Kidney tubule cell (primary cell): ENCODE measurements at places on chromosomes 2 and 18.

GRCh38 chr18:63073481-63073880 lies 246.1 kb downstream of the BCL2 start:
- peak; percentile 33 for DNase-seq

DNA sequence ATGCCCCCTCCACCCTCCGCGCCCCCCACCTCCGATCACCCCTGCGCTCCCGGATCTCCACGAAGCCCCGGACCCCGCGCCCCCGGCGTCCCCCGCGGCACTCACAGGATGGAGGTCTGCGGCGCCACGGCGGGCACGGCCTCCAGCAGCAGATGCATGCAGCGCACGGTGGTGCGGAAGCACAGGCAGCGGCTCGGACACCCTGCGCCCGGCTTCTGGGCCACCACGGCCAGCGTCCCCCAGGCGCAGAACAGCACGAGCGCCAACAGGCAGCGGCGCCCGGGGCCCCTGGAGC lies 217 bp downstream of the PXDN start:
- DNase-seq, result no peak

DNA sequence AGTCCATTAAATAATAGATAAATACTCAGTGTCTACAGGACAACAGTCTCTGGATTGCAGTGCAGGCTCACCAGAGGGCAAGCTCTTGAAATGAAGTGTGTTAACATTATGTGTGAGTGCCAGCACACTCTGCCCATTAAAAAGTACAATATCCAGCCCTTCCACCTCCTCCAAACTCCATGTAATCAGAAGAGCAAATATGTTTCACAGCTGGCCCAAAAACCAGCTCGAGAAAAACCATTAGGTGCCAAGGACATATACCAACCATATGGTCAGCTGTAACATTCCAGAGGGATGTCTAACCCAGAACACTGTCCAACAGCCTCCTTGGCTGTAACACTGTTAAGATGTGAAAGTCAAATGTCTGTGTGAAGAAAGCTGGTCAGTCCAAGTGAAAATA lies 112.2 kb downstream of the ZNF385B start:
- DNase-seq, result peak; percentile 11

DNA sequence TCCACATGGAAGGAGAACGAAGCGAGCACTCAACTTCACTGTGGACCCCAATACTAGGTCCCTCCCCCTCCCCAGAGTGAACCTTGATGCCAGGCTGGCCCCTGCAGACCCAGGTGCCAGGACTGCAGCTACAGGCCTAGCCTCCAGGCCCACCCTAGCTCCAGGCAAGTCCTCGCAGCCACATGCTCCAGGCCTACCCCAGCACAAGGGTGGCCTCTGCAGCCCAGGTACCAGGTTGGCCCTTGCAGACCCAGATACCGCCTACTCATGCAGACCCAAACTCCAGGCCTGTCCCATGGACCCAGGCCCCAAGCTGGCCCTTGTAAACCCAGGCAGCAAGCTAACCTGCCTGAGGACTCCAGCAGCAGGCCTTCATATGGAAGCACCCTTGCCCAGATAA lies 44.2 kb downstream of the KCNG2 start:
- DNase-seq, result no peak

DNA sequence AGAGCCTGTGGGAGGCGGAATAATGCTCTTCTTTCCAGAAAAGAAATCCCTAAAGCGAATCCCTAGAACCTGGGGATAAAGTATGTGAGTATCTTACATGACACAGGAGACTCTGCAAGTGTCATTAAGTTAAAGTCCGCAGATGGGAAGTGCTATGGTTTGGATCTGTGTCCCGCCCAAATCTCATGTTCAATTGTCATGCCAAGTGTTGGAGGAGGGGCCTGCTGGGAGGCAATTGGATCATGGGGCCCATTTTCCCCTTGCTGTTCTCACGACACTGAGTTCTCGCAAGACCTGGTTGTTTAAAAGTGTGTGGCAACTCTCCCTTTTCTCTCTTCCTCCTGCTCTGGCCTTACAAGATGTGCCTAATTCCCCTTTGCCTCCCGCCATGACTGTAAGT lies 207.8 kb downstream of the MYT1L start:
- DNase-seq, result no peak

DNA sequence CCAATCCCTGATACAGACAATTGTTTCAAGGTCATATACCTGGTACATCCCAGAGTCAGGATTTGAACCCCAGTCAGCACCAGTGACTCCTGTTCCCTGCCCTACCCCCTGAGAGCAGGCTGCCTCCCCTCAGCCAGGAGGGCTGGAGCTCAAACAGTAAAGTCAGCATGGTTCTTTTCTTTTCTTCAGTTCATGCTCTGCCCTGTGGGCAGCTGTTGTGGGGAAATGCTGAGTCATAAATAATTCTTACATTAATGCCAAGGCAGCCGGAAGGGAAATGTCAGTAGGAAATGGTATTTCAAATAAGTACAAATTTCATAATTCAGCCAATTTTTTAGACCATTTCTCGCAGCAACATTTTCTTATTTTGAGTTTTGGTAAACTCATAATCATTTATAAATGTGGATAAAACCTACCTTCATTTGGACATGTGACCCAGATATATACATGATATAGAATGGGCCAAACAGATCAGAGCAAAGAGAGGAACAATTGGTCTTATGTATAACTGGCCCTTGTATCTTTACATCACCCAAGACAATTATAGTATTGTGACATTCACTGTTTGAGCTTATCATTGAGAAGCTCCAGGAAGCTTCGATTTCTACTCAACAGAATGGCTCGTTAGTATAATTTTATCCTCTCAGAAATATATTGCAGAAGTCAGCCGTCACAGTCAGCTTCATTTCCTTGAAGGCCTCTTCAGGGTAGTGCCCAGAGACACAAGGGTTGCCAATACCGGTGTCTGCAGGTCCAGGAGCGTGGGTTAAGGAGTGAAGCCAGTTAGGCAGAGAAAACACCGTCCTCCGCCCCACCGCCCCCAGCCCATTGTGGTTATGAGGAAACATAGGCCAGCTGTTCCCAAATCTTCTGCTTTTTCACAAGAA lies 28.0 kb upstream of the SCYGR1 start:
- DNase-seq, result peak; percentile 80

DNA sequence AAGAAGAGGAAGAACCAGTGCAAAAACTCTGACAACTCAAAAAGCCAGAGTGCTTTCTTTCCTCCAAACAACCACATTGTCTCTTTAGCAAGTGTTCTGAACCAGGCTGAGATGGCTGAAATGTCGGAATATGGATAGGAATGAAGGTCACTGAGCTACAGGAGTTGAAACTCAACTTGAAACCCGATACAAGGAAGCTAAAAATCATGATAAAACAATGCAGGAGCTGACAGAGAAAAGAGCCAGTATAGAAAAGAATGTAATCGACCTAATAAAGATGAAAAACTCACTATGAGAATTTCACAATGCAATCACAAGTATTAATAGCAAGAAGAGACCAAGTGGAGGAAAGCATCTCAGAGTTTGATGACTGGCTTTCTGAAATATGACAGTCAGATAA lies 15.0 kb upstream of the EIF2AK3 start:
- no peak for DNase-seq

- no peak for DNase-seq
Observed at GRCh38 chr2:119841550-119841949, 81.8 kb downstream of the PTPN4 start.

GRCh38 chr2:238921259-238921658 lies 73.4 kb downstream of the TWIST2 start:
- no peak for DNase-seq

DNA sequence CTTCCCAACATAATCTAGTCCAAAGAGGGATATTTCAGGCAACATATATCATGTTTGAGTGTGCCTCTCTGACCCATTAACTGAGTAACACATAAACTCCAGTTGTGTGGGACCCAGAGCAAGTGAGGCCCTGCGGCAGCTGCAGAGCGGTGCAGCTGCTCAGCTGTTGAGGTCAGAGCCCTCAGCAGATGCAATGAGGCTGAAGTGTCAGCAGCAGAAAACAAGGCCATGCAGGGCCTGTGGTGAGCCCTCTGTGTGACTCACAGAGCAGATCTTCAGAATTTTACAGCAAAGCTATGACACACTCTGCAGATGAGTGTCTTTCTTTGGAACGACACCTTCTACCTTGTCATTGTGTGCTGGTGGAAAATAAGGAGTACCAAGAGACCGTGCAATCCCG lies 168.5 kb downstream of the CBLN2 start:
- DNase-seq, result peak; percentile 80

DNA sequence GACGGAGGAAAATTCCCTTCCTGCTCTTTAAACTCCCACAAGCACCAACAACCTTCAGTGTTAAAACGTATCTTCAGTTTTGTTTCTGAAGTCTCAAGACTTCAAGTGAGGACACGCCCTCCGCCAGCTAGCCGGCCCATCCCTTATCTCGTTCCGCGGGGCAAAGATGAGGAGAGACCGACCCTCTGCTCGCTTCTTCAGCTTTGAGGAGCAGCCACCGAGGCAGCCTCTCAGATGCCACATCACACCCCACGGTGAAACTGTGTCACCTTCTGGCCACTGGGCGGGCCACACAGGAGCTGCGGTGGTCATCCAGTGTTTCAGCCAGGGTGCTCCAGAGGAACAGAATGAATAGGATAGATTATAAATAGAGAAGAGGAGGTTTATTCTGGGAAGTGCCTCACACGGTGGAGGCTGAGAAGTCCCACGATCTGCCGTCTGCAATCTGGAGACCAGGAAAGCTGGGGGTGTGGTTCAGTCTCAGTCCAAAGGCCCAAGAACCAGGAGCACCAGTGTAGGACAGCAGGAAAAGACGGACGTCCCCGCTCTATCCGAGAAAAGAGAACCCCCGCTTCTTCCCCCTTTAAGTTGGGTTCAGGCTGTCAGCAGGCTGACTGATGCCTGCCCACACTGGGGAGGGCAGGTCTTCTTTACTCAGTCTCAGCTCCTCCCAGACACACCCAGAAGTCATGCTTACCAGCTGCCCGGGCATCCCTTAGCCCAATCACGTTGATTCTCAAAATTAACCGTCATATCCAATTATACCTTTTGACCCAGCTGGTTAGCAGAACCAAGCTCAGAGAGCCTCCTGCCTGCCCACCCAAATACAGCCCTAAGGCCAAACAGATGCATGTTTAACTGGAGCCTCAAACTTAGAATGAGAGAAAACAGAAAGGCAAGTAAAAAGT lies 399.7 kb upstream of the ID2 start:
- no peak for DNase-seq

DNA sequence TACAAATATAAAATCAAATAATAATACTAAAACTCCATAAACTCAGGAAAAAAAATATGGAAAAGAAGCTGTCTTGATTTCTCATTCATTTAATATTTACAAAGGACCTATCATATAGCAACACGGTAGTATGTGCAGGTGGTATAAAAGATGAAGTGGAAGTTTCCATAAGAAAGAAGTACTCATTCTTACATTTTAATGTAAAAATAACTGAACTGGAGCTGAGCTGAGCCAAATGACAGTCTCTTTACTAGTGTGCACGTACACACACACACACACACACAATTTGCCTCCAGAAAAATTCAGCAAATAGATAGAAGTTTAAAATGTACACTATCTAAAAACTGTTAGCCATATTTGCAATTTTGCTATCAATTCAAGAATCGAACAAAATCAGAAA lies 54.1 kb downstream of the ASXL2 start:
- no peak for DNase-seq

- DNase-seq, result no peak
Observed at GRCh38 chr2:232893834-232894233, 23.8 kb downstream of the SNORC start.

DNA sequence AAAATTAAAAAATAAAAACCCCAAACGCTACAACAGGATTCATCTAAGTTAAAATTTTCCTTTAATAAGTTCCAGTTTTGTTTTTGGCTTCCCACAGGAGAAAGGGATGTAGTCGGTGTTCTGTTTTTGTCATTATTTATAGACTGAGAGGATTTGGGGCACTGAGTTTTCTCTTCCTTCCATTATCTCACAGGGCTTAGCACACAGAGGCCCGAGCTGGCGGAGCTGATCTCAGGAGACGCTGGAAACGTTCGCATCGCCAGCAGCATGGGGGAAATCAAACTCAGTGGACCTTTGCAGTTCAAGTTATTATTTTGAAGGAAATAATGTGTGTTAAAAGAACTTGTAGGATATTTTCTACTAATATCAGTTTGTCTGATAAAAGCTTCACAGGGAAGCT lies 669.7 kb upstream of the SALL3 start:
- DNase-seq, result no peak

- peak; percentile 89 for DNase-seq
Observed at GRCh38 chr2:238141541-238142318, 3.3 kb downstream of the KLHL30 start.

- peak; percentile 26 for DNase-seq
Observed at GRCh38 chr2:37555457-37555856, 116.0 kb downstream of the CDC42EP3 start.

GRCh38 chr2:117128461-117128860 lies 686.0 kb upstream of the DDX18 start:
- DNase-seq, result peak; percentile 3

DNA sequence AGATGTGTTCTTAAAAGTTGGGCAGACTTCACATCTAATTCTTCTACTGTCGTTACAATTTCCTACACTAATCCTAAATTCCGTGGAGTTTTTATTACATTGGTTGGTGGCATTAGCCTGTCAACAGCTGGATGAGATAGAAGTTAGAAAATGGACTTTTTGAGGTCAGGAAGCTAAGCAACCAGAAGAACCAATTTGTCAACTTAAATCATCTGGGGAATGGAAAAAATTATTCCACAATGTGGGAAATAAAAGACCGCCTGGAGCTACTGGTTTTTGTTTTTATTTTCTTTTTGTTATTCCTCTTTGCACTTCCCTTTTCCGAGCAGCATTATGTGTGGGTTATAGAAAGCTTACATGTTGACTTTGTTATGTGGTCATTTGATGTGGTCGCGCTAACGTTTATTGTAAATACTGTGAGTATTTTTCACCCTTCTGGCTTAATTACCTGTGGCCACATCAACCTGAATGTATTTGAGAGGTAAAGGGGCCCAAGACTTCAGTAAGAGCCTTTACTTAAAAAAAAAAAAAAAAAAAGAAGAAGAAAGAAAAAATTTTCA lies 75.3 kb downstream of the PTPRM start:
- DNase-seq, result no peak

DNA sequence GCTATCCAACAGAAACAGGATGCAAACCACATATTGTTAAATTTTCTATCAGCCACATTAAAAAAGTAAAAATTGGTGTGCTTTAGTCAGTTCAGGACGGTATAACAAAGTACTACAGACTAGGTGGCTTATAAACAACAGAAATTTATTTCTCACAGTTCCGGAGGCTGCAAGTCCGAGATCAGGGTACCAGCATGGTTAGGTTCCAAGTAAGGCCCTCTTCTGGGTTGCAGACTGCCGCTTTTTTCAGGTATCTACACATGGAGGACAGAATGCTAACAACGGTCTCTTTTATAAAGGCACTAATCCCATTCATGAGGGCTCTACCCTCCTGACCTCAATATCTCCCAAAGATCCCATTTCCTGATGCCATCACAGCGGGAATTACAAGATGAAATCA lies 10.5 kb downstream of the SMAD2 start:
- DNase-seq, result no peak

DNA sequence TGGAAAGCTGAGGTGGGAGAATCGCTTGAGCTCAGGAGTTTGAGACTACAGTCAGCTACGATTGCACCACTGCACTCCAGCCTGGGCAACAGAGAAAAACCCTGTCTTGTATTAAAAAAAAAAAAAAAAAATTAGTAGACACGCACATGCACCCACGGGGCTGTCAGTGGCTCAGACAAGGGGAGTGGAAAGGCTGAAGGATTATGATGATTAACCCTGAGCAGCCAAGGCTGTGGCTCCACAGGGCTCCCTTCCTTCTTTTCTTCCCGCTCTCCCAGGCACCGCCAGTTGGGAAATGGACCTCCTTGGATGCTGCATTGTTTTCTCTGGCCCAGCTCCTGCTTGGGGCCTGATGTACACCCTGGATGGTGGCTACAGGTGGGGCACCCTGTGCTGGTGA lies 49.0 kb upstream of the RAB6C start:
- DNase-seq, result no peak

- DNase-seq, result peak; percentile 27
Observed at GRCh38 chr2:85470850-85471800, 52.6 kb downstream of the SH2D6 start.
